ENCODE measurements at places on chromosomes 2 and 18. TPM values are rescaled to one million over a fixed set of nuclear protein-coding genes. Genes with fewer than 3 reads are reported as not detected.

- no peak for DNase-seq
- no peak overlapping the region for H3K4me3 ChIP-seq
- peaks cover 84% of the 10 kb centered on the region for H3K27me3 ChIP-seq
- H3K27ac ChIP-seq: no peak overlapping the region
- no peaks in the 10 kb centered on the region for H3K36me3 ChIP-seq
- H3K4me1 ChIP-seq: peaks cover 8% of the 10 kb centered on the region
These were observed 1.8 kb downstream of the CDK5R2 start for GRCh38 chr2:218961229-218961628.

DNA sequence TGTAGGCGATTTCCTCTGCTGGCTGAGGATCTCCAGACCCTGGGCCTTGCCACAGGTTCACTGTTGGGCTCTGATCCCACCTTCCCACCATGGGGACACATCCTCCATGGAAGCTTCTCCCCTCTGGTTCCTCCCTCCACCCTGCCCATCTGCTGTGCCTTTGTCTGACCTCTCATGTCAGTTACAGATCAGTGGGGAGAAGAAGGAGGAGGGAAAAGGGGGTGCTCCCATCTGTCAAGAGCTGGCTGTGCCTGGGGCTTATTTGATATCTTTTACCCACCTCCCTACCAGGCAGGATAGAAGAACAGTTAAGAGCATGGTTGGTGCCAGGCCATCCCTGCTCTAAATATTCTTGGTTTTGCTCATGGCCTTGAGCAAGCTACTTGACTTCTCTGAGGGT is 12.3 kb upstream of the DNAJB2 start:
- no peak overlapping the region for H3K4me3 ChIP-seq
- peak; percentile 6 for DNase-seq
- H3K4me1 ChIP-seq: no peaks in the 10 kb centered on the region
- no peaks in the 10 kb centered on the region for H3K36me3 ChIP-seq
- H3K27me3 ChIP-seq: no peaks in the 10 kb centered on the region
- H3K27ac ChIP-seq: no peak overlapping the region

DNA sequence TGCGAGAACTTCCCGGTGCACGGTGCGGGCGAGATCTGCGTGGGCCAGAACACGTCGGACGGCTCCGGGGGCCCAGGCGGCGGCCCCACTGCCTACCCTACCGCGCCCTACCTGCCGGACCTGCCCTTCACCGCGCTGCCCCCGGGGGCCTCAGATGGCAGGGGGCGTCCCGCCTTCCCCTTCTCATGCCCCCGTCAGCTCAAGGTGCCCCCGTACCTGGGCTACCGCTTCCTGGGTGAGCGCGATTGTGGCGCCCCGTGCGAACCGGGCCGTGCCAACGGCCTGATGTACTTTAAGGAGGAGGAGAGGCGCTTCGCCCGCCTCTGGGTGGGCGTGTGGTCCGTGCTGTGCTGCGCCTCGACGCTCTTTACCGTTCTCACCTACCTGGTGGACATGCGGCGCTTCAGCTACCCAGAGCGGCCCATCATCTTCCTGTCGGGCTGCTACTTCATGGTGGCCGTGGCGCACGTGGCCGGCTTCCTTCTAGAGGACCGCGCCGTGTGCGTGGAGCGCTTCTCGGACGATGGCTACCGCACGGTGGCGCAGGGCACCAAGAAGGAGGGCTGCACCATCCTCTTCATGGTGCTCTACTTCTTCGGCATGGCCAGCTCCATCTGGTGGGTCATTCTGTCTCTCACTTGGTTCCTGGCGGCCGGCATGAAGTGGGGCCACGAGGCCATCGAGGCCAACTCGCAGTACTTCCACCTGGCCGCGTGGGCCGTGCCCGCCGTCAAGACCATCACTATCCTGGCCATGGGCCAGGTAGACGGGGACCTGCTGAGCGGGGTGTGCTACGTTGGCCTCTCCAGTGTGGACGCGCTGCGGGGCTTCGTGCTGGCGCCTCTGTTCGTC is 1.7 kb downstream of the FZD7 start:
- DNase-seq: peak; percentile 70
- H3K36me3 ChIP-seq: no peaks in the 10 kb centered on the region
- peaks cover 30% of the 10 kb centered on the region for H3K27me3 ChIP-seq
- peak overlapping the region; percentile 83 for H3K4me3 ChIP-seq
- H3K4me1 ChIP-seq: peaks cover 45% of the 10 kb centered on the region

- no peaks in the 10 kb centered on the region for H3K27me3 ChIP-seq
- H3K4me1 ChIP-seq: peaks cover 8% of the 10 kb centered on the region
- no peak for DNase-seq
These were observed 27.9 kb downstream of the RMND5A start for GRCh38 chr2:86747711-86748639.

DNA sequence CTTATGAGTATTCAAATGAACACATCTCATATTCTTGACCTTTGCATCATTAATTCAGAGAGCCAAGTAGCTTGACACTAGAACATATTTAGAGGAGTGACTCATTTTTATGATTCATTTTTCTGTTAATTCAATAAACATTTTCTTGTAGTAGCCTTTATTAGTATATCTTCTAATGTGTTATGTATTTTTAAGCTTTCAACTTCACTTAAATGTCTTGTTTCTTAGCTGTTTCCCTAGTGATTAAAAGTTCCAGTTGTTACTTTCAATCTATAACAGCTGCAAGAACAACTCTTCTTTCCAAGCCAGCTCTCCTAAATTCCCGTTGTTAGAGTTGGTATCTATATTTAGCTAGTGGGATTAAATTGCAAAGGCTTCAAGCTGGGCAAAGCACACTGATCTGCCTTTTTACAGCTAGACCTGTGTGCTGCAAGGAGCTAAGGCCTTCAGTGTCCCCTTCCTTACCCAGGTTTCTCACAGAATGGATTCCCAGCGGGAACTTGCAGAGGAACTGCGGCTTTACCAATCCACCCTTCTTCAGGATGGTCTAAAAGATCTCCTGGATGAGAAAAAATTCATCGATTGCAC is at the start of gene KLHL41:
TSS of gene KLHL41 (plus strand) at position 405 of the 588 bp plus-strand sequence. CDS start at position 482, 77 bp downstream.
- no peaks in the 10 kb centered on the region for H3K27me3 ChIP-seq
- H3K27ac ChIP-seq: no peak within 1 kb of the TSS
- DNase-seq: no peak
- H3K4me1 ChIP-seq: no peaks in the 10 kb centered on the region
- no peak within 1 kb of the TSS for H3K4me3 ChIP-seq

The CCL20 gene
- total RNA-seq: 1.6 TPM

GRCh38 chr18:37419315-37419714 is 146.3 kb downstream of the CELF4 start:
- no peak for DNase-seq
- no peaks in the 10 kb centered on the region for H3K36me3 ChIP-seq
- H3K27ac ChIP-seq: no peak overlapping the region
- H3K27me3 ChIP-seq: no peaks in the 10 kb centered on the region
- H3K4me3 ChIP-seq: no peak overlapping the region

GRCh38 chr2:149527998-149528755 is 59.4 kb downstream of the MMADHC start:
- no peaks in the 10 kb centered on the region for H3K36me3 ChIP-seq
- H3K27me3 ChIP-seq: no peaks in the 10 kb centered on the region
- DNase-seq: no peak
- no peak overlapping the region for H3K4me3 ChIP-seq
- H3K27ac ChIP-seq: no peak overlapping the region

- DNase-seq: no peak
- no peaks in the 10 kb centered on the region for H3K27me3 ChIP-seq
- H3K36me3 ChIP-seq: no peaks in the 10 kb centered on the region
- no peak overlapping the region for H3K4me3 ChIP-seq
- no peak overlapping the region for H3K27ac ChIP-seq
These were observed 367.4 kb downstream of the FBXO15 start for GRCh38 chr18:73780218-73780617.

- H3K27me3 ChIP-seq: no peaks in the 10 kb centered on the region
- peaks cover 32% of the 10 kb centered on the region for H3K4me1 ChIP-seq
- H3K27ac ChIP-seq: peak overlapping the region; percentile 78
- no peak overlapping the region for H3K4me3 ChIP-seq
- peaks cover 15% of the 10 kb centered on the region for H3K36me3 ChIP-seq
- no peak for DNase-seq
These were observed 303.7 kb upstream of the EPAS1 start for GRCh38 chr2:45993476-45993991.

All from lower lobe of right lung (tissue), 2 donors.